Activated naive CD4-positive, alpha-beta T cell treated with Interleukin-2 at 50 U/mL for 16 hours (primary cell): ENCODE measurements at places on chromosomes 2 and 18.

- no peak for DNase-seq
Observed at GRCh38 chr2:84947010-84947593, 23.9 kb upstream of the KCMF1 start.

GRCh38 chr2:137523931-137524330 is 440.3 kb upstream of the HNMT start:
- DNase-seq = no peak

DNA sequence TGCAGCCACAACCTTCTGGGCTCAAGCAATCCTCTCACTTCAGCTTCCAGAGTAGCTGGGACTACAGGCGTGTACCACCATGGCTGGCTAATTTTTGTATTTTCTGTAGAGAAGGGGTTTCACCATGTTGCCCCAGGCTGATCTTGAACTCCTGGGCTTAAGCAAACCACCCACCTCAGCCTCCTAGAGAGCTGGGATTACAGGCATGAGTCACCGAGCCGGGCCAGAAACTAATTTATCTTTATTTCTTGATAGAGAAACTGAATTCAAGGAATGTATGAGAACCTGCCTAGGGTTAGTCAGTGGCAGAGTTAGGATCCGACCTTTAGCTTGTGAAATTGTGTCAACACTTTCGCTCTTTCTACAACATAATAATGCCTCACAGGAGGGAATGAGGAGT is 19.3 kb upstream of the ITGAV start:
- no peak for DNase-seq

DNA sequence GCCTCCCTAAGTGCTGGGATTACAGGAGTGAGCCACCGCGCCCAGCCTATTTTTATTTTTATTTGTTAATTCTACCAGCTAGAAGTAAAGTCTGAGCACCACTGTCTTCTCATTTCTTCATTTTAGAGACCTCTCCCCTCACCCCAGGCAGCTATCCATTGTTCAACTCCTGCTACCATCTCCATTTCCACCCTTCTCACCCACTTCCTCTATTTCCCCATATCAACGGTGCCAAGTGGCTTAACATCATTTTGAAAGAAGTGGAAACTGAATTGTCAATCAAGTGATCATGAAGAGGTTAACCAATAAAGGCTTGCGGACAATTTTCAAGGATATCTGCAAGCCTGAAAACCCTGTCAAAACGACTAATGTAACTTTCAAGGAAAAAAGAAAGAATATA is 323.1 kb downstream of the NBAS start:
- no peak for DNase-seq

- no peak for DNase-seq
Observed at GRCh38 chr2:192245329-192245728, 50.6 kb upstream of the TMEFF2 start.

GRCh38 chr18:77457681-77458080 is 208.0 kb downstream of the GALR1 start:
- DNase-seq = no peak

GRCh38 chr2:127463155-127463991 is 45.1 kb downstream of the PROC start:
- DNase-seq = no peak

DNA sequence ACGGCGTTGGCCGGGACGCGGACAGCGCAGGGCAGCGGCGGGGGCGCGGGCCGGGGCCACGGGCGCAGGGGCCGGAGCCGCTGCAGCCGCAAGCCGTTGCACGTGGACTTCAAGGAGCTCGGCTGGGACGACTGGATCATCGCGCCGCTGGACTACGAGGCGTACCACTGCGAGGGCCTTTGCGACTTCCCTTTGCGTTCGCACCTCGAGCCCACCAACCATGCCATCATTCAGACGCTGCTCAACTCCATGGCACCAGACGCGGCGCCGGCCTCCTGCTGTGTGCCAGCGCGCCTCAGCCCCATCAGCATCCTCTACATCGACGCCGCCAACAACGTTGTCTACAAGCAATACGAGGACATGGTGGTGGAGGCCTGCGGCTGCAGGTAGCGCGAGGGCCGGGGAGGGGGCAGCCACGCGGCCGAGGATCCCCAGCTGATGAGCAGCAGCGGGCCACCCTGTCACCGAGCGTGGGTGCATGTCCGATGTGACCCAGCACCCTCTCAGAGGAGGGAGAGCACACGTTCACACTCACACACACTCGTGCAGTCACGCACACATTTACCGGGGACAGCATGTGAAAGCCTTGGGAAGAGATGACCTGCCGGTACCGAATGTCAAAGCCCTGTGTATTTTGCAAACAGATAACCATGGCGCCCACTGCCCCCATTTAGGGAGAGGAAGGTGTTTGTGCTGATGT is 4.2 kb downstream of the GDF7 start:
- no peak for DNase-seq

DNA sequence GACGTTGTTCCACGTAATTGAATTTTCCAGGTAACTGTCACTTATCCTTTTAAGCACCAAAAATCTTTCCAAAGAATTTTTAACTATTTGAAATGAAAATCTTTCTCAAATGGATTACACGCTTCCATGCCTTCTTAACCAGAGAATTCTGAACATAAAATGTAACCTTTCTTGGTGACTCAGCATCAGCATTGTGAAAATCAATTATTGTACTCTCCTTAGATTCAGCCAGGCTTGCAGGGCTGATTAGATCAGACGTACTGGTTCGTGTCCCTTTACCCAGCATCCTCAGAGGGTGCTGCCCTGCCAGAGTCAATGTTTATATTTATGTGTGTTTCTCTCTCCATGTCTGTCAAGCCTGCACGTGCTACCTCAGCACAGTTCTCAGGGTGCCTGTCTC is 623.9 kb downstream of the CNTNAP5 start:
- no peak for DNase-seq

DNA sequence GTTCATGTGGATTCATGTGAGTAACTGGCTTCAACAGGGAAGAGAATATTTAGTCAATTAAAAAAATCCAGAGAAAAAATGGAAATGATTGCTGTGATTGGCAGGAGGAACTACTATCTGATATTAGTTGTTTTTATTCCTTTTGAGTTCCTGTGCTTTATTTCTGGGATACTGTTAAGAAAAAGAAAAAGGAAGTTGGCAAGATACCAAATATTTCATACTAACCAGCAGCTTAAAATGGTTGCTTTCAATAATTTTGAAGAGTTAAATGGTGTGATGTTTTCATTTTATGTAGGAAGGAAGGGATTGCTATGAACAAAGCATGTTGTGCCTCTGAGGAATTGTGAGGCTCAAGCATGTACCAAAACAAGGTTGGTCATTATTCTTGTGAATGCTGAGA is 8.1 kb upstream of the MTX2 start:
- DNase-seq = no peak

DNA sequence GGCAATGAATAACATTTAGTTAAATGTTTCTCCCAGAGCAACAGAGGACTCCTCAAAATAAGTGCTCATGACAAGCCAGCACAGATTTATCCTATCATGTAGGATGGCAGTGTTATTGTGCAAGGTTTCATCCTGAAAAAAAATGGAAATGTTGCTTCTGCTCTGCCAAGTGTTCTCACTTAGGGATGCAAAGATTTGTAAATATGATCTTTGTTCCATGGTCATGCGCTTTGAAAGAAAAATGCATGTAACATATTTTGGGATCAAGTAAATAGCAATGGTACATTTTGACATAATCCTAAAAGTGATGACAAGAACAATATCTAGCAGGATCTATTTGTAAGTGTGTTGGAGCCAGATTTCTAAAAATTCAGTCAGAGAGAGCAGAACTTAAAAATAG is 229.5 kb upstream of the CCDC150 start:
- no peak for DNase-seq

GRCh38 chr2:8579485-8580085 is 102.3 kb upstream of the ID2 start:
- no peak for DNase-seq

DNA sequence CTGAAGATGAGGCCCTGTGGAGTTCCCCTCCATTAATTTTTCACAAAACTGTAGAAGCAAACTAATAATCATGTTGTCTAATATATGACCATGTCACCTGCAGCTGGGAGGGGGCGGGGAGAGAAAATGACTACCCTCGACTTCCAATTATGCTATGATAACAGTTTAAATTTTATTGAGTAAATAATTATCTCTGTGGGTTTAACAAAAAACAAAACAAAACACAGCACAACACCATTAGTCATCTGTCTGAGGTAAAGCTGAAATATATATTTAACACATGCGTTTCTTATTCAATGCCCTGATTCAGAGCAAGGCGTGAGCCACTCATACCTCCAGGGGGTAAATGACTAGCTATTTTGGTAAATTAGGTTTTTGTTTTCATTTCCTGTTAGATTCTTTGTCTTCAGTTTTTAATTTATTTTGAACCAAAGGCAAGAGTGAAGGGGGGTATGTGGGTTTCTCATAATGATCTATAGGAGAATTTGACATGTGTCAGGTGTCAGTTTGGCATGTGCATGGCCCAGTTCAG is 77.4 kb upstream of the ZCCHC2 start:
- no peak for DNase-seq

DNA sequence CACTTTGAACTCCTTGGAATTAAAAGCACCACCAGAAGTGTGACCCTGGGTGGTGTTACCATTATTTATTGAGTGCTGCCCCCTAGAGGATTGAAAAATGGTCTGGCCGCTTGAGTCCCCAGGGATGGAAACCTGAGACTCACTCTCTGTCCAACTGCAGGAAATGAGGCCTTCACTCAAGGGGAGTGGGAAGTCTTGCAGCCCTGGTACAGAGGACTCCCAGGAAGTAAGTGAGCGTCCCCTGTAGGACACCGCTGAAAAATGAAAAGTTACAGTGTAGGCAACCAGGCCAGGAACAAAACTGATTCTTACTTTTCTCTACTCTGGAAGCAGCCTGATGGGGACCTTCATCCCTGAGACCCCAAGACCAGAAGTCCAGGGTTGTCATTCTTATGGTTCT is 2.2 kb upstream of the NRP2 start:
- DNase-seq = peak; percentile 32

DNA sequence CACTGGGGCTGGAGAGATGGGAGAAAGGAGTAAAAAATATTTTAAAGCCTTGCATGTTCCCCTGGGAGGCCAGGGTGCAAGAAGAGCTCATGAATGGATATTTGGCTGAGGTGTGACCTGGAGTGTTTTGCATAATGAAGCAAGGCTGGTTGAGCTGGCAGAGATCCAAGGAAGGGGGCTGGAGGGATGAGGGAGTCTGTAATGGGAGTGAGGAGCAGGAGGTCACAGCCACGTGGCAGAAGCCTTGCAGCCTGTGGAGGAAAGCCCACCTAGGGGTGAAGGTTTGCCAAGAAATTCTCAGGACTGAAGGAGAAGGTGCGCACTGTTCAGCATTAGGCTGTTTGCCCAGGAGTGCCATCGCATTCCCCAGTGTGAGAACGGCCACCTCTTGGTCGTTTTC is 40.3 kb upstream of the ATP8B1 start:
- DNase-seq = no peak

DNA sequence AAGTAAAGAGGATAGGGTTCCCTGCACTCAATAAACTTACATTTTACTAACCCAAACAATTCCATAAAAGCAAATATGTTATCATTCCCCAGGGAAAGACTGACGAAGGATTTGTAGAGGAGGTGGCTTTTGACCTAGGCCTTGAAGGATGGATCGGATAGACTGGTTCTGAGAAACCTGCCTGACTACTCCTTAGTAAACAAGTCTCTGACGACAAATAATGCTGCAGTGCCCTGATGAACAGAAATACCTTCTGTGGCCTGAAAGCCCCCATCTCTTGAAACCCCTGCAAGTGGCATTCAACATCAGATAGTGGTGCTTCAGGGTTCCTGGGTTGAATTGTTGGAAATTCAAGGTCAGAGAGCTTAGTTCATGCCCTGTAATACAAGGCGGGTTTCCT is 19.2 kb downstream of the PRKCE start:
- DNase-seq = no peak

- DNase-seq = no peak
Observed at GRCh38 chr2:65731476-65731875, 299.1 kb upstream of the SPRED2 start.

DNA sequence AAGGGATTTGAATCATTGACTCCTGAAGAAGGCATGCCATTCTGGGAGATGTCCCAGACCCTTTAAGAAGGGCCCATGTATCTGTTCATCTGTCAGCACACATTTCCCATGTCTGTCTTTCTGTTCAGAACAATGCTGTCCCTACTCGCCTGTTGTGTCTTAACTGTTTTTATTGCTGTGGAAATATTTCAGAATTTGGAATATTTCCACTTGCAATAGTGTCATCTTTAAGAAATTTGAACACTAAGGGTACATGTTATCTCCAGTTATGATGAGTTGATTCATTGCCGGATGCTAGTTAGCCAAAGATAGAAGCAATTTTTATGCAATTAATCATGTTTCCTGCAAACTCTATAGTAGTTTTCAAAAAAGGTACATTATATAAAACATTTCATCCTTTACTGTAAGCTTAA is 36.9 kb upstream of the NT5C1B start:
- DNase-seq = no peak
